ENCODE measurements at places on chromosomes 16 and 17.

GRCh38 chr17:65064452-65065019 is 8.0 kb upstream of the GNA13 start:
- DNase-seq = no peak

GRCh38 chr16:67177743-67178699 is 5.7 kb downstream of the MATCAP1 start:
- peak; percentile 54 for DNase-seq

DNA sequence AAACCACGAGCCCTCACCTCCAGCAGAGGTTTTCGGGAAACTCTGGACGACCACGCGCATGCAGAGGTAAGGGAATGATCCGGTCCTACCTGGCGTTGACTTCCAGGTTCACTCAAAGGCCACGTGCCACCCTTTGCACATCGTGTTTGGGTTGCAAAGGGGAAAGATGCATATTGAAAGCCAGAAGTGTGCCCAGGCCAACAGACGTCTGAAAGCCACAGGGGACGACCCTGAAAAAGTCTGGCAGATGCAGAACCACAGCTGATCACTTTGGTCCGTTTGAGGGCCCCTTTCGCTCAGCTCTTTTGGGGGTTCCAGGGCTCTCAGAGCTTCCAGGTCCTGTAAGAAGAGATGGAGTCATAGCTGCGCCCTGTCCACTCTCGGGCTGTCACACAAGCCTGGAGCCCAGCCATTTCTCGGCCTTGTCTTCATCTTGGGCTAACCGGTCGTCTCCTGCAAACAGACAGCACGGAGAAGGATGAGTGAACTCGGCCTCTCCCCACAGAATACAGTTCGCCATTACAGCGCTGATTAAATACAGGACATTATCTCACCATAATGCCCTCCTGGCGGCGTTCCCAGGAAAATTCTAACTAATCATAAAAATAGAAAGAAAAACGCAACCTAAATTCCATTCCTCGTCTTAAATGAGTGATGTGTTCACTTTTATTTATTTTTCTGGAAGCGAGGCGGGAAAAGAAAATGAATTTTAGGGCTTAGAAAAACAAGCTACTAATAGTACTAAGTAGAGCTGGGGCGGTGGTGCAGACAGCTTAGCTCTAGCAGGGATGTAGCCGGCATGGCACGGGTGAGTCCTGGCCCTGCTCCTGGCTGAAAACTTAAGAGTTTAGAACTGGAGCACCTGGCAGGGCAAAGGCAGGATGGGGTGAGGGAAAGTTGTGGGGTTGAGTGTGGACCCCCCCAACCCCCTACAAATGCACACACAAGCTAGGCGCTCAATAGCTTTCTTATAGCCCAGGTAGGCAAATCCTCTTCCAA is 45.5 kb upstream of the ZFHX3 start:
- no peak for DNase-seq

- peak; percentile 99 for DNase-seq
These were observed at the start of gene ARL6IP1 for GRCh38 chr16:18801145-18801972. ARL6IP1 (minus strand) TSS chr16:18801549; CDS start chr16:18801466, 83 bp downstream.

GRCh38 chr17:63433746-63434591 is 12.1 kb downstream of the CYB561 start:
- no peak for DNase-seq

Data from activated CD4-positive, alpha-beta T cell treated with anti-CD3 and anti-CD28 coated beads, Interleukin-2, Interleukin-6, amounts not matched to agents 100 ng/mL and 50 ng/mL, durations not matched to agents 16 hours and 8 hours (primary cell).